Mononuclear cell (primary cell): ENCODE measurements at places on chromosomes 6 and 20. TPM values are rescaled to one million over a fixed set of nuclear protein-coding genes. Genes with fewer than 3 reads are reported as not detected.

PBOV1 gene
- total RNA-seq, result not detected

APCDD1L gene
- total RNA-seq, result not detected

SLC44A4 gene
- total RNA-seq, result 0.10 TPM

ELOVL2 gene
- total RNA-seq, result not detected

CDH26 gene
- 0.73 TPM for total RNA-seq

MROH8 gene
- 1.8 TPM for total RNA-seq

POU5F1 gene
- total RNA-seq, result not detected

TCP11 gene
- not detected for total RNA-seq

OGFRL1 gene
- 42.0 TPM for total RNA-seq

MUC22 gene
- total RNA-seq, result not detected

SLC16A10 gene
- 11.2 TPM for total RNA-seq

PRSS35 gene
- 0.10 TPM for total RNA-seq

FILIP1 gene
- under 0.01 TPM for total RNA-seq

TDRD6 gene
- not detected for total RNA-seq
